ENCODE measurements at places on chromosomes 5 and 9. TPM values are rescaled to one million over a fixed set of nuclear protein-coding genes. Genes with fewer than 3 reads are reported as not detected.

The TAF11L5 gene
- not detected for total RNA-seq

The DMRT3 gene
- not detected for total RNA-seq

GRCh38 chr5:75226916-75227315, 9.8 kb downstream of the ANKRD31 start:
- no peak for DNase-seq

GRCh38 chr5:36526537-36526936, 79.9 kb upstream of the SLC1A3 start:
- DNase-seq: no peak

- DNase-seq: no peak
Observed at GRCh38 chr5:6744841-6745705, 31.8 kb downstream of the TENT4A start.

- DNase-seq: no peak
Observed at GRCh38 chr9:133702798-133703590, 35.2 kb downstream of the SARDH start.

DNA sequence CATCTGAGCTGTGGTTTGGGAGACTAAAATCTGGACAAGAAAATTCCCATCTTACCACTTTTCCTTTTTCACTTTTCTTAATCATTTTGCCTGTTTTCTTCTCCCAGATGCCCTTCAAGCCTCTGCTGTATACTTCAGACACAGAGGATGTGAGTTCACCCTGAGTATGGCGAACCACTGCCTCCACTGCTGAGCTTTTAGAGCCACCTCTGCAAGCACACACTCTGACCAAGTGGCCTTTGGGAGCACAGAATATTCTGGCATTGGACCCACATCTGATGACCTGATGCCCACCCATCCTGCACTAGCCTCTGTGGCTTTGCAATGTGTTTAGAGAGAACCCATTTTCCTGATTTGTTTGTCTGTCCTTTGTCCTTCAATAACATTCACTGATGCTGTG, 32.5 kb downstream of the TERT start:
- no peak for DNase-seq

DNA sequence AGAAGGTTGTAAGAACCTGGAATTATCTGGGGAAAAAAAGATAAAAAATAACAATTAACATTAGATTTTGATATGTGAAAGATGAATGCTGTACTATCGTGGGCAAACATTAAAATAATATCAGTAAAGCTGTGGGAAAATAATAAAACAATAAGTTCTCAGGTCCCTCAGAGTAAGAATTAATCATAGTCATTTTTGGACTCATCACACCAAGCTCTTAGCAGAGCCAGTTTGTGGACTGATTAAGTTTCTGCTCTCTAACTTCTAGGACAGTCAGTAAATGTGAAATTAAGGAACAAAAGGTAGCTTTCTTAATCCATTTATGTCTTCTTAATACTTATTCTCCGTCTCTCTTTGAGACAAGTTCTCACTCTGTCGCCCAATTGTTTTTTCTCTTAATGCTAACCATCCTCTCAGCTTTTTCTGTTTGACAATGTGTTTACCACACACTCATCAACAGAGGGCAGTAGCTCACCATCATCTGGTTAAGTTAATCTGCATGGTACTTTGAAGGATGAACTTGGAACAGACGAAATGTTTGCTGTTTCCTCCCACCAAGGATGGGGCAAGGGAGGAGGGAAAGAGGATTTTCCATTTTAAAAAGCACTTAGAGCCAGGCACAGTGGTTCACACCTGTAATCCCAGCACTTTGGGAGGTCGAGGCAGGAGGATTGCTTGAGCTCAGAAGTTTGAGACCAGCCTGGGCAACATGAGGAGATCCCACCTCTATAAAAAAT, 5.3 kb upstream of the ACO1 start:
- peak; percentile 76 for DNase-seq
